ENCODE measurements at places on chromosomes 2 and 18.

DNA sequence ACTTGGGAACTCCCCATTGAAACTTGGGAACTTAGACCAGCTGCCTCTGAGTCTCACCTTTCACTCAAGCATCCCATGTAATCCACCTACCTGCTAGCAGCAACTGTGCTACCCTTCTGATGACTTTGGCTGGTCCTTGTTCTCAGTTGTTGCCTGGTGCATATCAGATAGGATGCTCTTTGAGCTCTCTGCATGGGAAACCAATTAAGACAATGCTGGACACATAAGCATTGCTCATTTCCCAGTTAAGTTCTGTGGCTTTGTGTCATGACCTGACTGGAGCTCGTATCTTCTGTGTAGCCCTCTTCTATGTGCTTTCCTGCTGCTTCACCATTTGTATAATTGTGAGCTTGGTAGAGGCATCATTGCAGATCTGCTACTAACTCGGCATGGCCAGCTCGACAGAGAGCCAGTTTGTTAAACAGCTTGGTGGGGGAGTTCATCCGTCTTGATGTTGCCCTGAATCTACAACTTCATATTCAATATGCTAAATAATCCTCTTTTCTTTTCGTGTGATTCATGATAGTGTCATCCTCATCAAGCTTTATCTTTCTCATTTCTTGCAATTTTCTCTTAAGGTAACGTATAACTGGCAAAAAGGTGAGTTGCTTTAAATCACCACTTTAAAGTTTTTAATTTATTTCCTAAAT lies 447.5 kb upstream of the SLC14A2 start:
- no peak for DNase-seq

GRCh38 chr2:232398293-232399034 lies 8.2 kb upstream of the ALPG start:
- DNase-seq = no peak

- DNase-seq = no peak
Observed at GRCh38 chr2:26298638-26299393, 47.1 kb upstream of the SELENOI start.

GRCh38 chr18:67318651-67319050 lies 197.9 kb downstream of the DSEL start:
- no peak for DNase-seq

- DNase-seq = no peak
Observed at GRCh38 chr18:44186001-44186400, 494.7 kb upstream of the SETBP1 start.

DNA sequence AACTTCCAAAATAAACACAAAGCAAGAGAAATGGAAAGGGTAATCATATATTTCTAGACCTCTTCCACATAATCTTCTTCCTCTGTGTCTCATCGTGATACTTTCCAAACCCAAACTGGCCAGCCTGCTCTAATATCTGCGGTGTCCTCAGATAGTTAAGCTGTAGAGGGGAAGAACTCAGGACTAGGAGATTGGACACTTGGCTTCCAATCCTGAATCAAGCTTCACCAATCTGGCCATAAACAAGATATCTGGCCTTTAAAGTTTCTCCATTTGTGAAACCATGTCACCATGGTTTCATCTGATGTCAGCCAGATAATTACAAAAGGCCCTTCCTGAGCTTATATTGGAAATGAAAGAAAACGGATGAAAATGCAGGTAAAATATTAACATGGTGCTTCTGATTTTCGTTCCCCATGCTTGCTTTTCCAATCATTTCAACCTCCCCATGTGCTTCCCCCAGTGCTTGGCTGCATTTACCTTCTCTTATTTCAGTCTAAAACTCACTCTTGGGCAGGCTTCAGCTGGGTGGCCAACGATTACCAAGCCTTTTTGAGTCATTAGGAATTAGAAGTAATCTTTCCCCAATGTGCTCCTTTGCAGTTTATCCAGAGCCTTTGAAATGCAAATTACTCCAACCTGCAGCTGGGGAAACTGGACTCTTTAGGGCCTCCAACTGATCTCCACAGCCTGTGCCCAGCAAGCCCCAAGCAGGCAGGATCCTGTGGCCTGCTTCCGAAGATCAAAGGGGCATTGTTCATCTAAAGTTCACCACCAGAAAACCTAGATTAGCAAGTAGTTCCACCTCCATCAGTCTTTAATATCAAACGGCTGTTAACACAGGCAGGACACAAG lies 44.5 kb upstream of the MYCN start:
- DNase-seq = no peak

DNA sequence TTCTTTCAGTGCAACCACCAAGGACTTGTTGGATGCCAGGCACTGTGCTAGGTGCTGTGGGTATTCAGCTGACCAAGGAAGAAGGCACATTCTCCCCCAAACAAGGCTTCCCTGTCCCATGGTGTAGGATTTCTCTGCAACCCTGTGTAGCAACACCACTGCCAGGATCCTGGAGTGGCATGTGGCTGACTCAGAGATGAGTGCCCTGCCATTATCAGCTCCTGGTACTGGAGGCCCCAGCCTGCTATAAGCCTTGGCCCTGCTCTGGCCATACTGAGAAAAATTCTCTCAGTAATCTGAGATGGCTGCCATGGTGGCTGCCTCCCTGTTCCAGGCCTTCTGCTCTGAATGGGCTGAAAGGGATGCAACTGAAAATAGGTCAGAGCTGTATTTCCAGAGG lies 4.3 kb downstream of the SMYD5 start:
- DNase-seq = no peak

GRCh38 chr18:70149616-70150301 lies 55.7 kb downstream of the RTTN start:
- no peak for DNase-seq

DNA sequence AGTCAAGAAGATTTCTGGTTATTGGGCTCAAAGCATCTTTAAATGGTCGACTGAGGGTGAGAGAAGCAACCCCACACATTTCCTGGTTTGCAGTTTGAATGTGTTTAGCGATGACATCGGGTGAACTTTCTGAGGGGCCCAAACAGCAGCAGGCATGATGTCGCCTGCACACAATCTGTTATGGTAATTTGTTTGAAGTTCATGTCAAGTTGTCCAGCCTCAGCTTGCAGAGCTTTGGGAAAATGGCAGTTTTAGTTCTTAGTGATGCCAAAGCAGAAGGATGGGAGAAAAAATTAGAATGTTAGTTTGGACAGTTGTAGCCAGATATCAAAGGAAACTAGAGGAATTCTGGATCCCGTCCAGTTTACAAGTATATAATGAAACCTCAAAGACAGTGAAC lies 284.6 kb downstream of the MBD5 start:
- DNase-seq = no peak

- DNase-seq = no peak
Observed at GRCh38 chr2:7933672-7934071, 748.2 kb upstream of the ID2 start.

DNA sequence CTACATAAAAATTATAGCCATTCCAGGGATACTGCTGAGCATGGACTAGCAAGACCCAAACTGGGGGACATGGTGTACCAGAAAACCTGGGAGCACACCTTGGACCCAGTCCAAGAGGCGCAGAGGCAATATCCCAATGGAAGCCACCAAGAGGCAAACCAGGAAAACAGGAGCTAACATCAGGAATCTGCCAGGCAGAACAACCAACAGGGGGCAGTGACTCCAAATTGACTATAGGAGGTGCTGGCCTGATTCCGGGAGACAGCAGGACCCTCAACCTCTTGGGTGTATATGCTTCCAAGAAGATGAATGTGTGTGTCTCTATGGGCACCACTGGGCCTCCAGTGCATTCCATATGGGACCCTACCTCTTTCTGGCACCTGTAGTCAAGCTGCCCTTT lies 172.7 kb upstream of the ARL4C start:
- no peak for DNase-seq

- DNase-seq = no peak
Observed at GRCh38 chr2:67311536-67311935, 85.6 kb upstream of the ETAA1 start.

DNA sequence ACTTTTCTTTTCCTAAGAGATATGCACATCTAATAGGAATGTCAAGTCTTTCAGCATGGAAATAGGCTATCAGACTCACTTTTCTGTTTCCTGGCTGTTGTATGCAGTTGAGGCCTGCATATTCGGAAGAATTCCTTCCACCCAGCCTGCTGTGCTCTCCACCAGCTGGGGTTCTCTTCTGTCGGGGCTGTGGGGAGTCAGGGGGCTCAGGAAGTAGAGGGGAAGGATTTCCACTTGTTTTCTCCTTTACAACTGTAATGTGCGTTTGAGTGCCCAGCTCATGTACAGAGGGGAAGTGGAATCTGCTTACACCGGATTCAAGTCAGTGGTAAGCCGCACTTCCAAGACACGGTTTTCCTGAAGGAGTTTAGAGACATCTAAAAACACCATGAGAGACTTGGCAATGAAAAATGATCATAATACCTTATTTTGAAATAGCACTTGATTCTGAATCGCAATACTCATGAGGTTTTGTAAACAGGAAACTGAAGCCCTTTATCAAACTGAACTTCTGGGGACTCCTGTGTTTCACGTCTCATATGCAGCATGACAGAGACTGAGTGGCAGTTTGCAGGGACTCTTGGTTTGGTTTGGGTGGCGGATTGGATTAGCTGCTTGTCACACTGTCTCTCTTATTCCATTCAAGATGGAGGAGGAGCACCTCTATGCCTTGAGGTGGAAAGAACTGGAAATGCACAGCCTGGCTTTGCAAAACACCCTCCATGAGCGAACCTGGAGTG lies 90.4 kb downstream of the MTCL1 start:
- no peak for DNase-seq

GRCh38 chr2:64422466-64422865 lies 31.5 kb upstream of the LGALSL start:
- DNase-seq = no peak

GRCh38 chr2:127072396-127072795 lies 34.6 kb downstream of the BIN1 start:
- DNase-seq = no peak

DNA sequence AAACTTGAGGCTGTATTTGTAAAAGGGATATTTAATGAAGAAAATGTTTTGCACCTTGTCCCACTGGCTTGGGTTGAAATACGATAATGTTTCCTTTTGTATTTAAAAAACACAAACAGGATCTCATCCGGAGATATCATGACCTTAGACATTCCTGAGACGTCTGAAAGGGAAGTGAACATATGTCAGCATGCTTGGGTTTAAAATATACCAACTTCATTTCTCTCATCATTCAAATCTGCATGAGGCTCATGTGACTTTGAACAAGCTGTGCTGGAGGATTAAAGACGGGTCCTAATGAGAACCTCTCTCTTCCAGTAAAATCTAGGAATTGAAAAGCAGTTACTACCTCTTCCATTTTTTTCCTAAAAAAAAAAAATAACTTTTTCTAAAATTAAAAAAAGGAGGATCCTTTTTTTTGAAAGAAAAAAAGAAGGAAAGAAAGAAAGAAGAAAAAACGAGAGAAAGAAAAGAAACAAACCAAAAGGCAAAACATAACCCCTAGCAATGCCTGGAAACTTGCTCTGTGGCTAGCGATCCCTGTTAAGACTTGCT lies 106.8 kb upstream of the ZFP36L2 start:
- no peak for DNase-seq

- DNase-seq = no peak
Observed at GRCh38 chr2:171706152-171706803, 19.0 kb downstream of the DYNC1I2 start.

- DNase-seq = no peak
Observed at GRCh38 chr2:223586261-223586660, 15.9 kb downstream of the SCG2 start.

- no peak for DNase-seq
Observed at GRCh38 chr2:179965291-179966258, 41.5 kb downstream of the CWC22 start.

GRCh38 chr2:98822301-98823164 lies 91.6 kb upstream of the MGAT4A start:
- peak; percentile 45 for DNase-seq

DNA sequence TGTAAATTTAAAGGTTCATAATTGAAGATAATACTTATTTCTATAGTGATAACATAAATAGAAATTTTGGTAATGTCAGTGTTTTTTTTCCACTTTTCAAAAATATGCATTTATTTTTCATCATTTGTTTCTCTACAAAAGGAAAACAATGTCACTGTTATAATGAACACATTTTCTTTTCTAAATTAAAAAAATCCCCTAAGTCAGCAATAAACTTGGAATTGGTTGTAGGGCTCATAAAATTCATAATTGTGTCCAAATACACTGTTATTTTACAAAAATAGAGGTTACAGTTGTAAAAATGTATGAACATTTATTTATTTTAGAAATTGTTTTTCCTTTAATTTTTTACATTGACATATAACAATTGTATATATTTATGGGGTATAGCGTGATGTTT lies 26.4 kb upstream of the SERPINB12 start:
- DNase-seq = no peak

GRCh38 chr18:47832348-47832747 lies 98.1 kb downstream of the SMAD2 start:
- no peak for DNase-seq

- no peak for DNase-seq
Observed at GRCh38 chr2:134636714-134637113, 82.1 kb downstream of the TMEM163 start.

- DNase-seq = no peak
Observed at GRCh38 chr2:204850581-204850980, 305.3 kb downstream of the PARD3B start.

DNA sequence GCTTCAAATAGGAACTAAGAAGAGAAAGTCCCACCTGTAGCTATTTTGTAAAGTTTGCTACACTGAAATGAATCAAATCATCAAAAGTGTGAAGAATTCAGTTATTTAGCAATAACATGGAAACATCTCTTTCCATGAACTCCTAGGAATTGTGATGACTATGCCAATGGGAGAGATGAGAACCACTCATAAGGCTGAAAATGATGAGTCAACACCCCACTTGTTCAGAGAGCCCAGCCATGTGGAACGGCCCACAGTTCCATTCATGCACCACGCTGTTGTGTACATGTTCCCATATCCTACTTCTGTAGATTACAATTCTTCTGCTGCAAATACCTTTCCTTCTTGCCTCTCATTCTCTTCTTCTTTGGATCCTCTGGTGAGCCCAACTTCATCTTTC lies 645.5 kb upstream of the ID2 start:
- no peak for DNase-seq

DNA sequence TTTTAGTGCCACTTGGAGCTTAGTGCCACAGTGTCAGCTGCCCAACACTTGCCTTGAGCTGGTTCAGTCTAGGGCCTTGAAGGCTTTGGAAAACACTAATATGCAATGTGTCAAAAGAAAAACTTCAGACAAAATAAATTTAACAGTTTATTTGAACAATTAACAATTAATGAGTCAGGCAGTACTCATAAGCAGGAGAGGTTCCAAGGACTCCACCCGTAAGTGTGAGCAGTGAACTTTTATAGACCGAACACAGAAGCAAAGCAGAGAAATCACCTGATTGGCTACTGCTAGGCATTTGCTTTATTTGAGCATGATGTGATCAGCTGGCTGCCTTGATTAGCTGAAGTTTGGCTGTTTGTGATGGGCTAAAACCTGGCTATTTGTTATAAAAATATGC lies 49.5 kb upstream of the TBC1D8 start:
- no peak for DNase-seq

- DNase-seq = no peak
Observed at GRCh38 chr18:55738483-55739114, 150.6 kb upstream of the TCF4 start.

GRCh38 chr18:37787452-37787851 lies 221.9 kb upstream of the CELF4 start:
- no peak for DNase-seq
